Osteocyte (in vitro differentiated cells): ENCODE measurements at places on chromosomes 11 and 22.

DNA sequence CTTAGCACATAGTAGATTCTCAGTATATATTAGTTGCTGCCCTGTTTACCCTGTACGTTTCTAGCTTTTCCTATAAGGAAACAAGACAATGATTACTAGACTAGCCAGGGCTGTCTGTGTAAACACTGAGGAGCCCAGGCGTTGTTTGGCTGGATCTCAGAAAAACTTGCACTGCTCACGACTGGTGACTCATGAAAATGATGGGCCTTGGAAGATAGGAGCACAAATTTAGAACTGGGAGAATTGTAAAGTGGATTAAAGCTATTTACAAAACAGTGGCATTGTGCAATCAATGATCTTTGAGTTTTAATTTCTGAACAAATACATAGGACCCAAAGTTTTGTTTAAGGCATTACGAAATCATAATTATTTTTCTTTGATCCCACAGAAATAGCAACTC is 276.9 kb downstream of the FAM76B start:
- DNase-seq: no peak

DNA sequence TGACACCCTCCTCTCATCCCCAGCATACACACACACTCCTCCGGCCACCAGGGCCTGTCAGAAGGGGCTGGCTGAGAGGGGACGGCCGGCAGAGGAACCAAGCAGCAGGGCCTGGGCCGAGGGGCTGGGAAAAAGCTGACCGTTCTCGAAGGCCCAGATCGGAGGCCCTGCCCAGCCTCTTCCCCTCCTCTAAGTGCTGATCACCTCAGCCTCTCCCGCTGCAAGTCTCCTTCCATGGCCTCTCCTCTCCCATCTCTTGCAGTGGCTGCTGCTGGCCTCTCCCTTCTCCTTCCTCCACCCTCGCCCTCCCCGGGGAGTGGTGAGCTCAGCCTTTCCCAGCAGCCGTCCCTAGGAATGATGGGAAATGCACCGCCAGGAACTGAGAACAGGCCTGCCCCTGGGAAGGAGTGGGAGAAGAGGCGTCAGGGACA is 39.6 kb downstream of the ARRB1 start:
- DNase-seq: no peak

DNA sequence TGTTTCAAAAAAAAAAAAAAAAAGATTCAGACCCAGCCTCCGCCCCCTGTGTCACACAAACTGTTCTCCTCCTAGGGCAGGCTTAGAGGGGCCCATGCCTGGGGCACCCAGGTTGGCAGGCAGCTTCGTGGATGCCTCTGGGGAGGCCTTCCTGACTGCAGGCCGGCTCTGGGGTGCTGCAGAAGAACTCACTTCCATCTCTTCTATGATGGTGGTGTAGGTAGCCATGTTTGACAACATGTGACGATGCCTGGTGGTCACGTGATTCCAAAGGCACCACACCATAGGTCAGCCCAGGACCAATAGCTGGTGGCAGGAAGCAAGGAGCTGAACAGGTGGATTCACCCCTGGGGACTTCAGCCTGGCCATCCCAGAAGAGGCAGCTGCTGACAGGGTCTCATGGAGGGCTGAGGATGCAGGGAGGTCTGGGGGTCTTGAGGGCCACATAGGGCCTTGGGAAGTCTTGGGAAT is 24.1 kb upstream of the CELSR1 start:
- no peak for DNase-seq

DNA sequence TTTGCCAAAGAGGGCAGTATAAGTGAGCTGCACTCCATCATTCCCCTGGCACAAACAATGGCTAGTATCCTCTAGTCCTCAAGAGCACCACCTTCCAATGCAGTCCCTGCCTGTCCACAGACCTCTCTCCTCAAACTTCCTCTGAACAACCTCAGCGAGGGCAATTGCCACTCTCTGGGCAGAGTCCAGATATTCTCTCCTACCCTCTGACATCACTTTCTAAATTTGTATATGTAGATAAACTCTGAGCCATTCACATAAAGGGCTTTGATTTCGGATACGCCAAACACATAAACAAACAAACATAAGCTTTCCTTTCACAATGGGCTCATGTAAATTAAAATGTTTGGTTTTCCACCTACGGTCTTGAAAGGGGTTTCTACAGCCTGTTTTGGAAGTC is 3.0 kb upstream of the SLC43A3 start:
- DNase-seq: no peak

DNA sequence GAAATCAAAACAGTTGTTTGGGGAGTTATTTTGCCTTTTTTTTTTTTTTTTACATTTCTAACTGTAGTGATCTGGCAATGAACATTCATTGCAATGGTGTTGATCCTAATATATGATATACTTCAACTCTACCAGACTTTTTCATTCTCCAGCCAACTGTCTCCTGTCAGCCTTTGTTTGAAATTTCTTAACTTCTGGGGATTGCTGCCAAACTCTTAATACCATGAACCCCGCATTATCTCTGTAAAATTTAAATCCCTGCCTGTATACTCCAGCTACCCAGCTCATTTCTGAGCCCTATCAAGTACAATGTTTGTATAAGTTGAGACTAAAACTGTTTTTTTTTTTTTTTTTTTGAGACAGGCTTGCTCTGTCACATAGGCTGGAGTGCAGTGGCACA is 280.7 kb downstream of the TTC28 start:
- DNase-seq: no peak

DNA sequence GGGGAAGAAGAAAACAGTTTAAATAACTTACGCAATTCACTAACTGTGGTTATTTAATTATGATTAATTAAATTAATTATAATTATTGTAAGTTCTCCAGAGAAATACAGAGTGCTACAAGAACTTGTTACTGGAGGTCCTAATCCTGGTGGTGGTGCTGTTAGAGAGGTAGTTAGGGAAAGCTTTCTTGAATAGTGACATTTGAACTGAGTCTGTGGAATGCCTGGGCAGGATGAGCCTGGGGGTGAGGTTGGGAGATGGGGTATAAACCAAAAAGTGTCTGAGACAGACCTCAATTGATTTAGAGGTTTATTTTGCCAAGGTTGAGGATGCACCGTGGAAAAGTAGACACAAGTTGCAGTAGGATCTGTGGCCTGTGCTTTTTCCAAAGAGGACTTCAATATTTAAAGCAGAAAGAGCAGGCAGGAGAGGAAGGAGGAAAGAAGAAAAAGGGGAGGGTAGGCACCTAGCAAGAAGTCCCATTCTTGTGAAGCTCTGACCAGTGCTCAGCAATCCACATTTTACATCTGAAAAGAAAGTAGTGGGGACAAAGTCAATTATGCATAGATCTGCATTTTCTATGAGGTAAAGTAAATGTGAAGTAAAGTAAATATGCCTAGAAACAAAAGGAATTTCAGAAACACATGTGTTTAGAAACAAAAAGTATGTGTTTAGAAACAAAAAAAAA is 4.4 kb upstream of the ZNF202 start:
- no peak for DNase-seq

DNA sequence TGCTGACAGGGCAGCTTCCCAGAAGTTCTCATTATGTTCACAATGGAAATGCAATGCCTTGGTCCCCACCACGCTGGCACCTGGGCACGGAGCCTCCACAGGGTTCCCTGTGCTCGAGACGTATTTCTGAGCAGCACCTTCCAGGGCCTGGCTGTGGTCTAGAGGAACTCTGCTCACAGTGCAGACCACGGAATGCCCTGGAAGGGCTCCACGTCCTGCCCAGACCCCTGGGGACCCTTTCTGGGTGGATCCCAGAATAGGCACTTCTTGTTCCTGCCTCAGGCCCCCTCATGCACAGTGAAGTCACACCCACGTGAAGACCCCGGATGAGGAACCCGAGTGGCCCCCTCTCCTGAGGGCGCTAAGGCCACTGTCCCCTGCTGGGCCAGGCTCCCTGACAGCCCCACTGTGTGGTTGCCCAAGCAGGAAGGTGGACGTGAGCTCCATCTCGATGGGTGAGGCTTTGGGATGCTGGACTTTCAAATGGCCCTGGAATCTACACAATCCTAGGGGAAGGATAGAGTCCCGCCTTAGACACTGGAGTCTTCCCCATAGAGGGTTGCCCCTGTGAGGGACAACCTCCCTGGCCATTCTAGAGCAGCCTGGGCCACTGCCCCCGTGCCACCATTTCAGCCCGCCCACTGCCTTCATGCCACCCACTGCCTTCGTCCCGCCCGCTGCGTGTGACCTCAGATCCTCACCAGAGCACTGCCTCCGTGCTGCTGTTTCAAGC is 1106.8 kb downstream of the BRD1 start:
- no peak for DNase-seq

DNA sequence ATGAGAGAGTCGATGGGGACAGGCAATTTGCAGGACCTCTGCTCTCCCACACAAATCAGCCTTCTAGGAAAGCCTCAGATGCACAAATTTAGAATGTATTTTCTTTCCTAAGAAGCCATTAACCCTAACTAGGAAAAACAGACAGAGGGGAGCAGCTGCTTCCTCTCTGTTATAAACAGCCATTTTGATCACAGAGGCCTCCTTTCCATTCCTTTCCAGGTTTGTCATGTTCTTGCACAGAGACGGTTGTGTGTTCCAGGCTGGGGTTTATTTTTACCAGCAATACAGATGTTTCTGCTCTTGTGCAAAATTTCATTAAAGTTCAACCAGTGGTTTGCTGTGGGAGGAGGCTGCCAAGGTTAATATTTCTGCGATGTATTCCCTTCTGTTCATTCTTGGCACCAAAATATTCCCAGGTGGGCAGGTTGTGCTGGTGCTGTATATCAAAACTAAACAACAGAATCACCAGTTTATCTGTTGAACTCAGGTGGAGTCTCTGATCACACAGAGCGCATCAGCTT is 90.2 kb downstream of the NAV2 start:
- DNase-seq: no peak

GRCh38 chr11:118295815-118296454 is 8.6 kb upstream of the CD3E start:
- no peak for DNase-seq

DNA sequence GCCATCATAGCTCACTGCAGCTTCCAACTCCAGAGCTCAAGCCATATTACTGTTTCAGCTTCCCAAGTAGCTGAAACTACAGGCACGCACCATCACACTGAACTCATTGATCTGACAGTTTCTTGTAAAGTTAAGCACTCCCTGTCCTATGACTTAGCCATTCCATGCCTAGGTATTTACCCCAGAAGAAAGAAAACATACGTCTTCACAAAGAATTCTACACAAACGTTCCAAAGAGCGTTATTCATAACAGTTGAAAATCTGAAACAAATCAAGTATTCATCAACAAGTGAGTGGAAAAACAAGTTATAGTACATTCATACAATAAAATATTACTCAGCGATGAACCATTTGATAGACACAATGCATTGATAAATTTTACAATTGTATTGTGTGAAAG is 7.8 kb upstream of the NLRP10 start:
- DNase-seq: no peak

GRCh38 chr11:72685560-72686480 is 11.6 kb upstream of the PDE2A start:
- no peak for DNase-seq

GRCh38 chr22:41947424-41948080 is 600 bp upstream of the CENPM start:
- no peak for DNase-seq

- no peak for DNase-seq
Observed at GRCh38 chr11:94507485-94507884, 4.8 kb upstream of the C11orf97 start.

DNA sequence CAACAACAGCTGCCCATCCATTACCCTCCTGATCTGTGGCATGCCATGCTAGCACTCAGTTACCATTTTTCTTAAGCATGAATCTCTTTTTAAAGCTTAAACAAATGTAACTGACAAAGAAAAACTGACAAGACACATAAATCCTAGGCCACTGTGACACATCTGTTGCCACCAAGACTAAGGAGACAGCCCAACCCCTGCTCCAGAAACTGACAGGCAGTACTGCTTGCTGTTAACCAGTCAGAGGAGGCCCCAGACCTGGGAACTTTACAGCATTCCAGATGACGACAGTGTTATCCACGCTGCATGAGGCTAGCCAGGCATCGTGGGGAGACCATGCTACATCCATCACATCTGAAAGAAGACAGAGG is 33.8 kb downstream of the HIRA start:
- DNase-seq: no peak

- no peak for DNase-seq
Observed at GRCh38 chr11:7635708-7636107, 37.6 kb downstream of the CYB5R2 start.

DNA sequence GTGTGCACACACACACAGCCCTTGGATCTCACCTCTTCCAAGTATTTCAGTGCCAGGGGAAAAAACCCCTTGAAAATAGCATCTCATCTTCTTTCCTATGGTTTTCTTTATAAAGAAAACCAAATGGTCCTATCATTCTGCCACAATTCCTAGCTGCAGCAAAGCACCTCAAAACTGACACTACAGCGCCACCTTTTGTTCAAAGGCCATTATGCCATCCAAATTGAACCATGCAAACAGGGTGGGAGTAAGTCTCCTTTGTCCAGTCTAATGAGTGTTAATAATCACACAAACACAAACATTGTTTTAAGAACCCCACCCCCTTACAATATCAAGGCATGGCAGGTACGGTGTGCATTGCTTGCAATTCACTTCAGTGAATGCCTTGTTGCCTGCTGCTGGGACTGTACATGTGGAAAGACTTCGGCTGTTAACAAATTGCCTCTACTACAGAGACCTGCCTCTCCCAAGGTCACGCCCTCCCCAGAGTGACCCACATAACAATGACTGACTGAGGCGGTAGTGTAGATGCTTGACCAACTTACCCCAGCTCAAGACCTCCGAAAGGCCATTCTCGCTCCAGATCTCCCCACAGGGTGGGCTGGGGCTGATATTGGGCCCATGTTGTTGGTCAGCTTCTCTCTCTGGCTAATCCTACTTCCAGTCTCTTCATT is 31.7 kb downstream of the FAM181B start:
- DNase-seq: no peak

DNA sequence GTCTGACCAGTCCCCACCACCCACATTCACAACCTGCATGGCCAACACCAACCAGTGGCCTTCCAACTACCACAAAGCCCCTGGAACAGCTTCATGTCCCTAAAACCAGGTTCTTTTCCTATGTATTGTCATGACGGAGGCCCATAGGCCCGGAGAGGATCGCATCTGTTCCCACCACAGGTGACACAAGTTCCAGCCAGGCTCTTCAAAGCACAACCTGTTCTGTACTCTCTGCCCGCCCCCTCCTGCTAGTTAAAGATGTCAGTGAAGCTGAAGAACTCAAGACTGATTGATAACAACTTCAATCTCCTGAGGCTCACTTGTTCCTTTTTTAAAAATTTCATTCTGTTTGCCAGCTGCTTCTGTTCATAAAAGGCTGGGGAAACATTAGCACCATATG is 121.1 kb upstream of the GUCY1A2 start:
- no peak for DNase-seq

DNA sequence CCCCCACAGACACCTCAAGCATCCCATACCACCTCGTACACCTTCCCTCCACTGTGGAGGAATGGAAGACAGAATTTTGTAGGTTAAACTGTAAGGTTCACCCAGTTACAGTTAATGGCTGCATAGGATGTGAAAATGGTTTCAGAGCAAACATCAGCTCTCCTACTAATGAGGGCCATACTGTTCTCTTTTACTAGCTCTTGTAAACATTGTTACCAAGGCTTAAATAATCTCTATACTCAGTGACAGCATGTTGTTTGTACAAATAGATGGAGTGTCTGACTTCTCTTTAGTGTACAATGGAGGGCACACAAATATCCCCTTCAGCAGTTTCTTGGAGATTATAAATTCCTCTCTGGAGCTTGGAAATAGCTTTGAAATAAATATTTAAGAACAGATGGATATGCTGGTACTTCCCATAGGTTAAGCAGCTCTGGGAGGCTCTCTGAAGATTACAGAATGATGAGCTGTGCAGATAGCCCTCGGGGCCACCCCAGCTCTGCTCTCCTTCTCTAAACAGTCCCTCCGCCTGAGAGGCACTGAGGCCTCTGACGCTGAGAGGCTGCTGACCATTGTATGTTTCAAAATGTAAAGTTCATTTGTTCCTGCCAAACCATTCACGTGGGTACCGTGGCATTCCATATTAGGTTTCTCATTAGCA is 25.7 kb downstream of the TTC12 start:
- no peak for DNase-seq
